ENCODE measurements at places on chromosomes 1 and 21.
A peak's percentile ranks its signal among the peaks of the same experiment; 100 is the strongest.

DNA sequence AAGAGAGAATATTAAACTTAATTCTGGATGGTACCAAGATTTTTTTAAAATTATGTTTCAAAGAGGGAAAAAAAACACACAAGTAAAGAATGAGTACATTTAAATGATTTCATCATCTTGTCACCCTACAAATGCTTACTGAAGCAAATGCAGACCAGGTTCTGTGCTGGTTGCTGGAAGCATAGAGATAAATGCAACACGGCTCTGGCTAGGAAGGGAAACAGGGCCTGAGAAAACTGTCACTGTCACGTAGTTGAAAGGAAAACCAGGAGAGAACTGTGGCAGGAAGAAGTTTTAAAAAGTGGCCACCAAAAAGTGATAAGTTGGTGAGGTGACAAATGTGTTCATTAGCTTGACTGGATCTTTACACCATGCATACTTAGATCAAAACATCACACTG lies 336.9 kb upstream of the NFIA start:
- DNase-seq, result no peak

DNA sequence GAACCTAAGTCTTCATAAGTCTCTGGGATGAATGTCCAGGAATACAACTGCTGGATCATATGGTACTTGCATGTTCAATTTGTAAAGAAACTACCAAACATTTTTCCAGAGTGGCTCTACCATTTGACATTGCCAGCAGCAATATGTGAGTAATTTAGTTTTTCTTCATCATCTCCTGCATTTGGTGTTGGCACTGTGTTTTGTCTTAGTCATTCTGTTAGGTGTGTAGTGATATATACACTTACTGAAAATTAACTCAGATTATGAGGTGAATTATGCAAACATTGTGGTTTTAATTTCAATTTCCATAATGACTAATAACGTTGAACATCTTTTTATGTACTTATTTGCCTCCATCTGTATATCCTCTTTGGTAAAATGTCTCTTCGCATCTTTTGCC lies 138.7 kb downstream of the LRRC40 start:
- DNase-seq, result no peak

GRCh38 chr1:238451781-238452310 lies 561.1 kb upstream of the ZP4 start:
- no peak for DNase-seq

GRCh38 chr1:173708787-173709186 lies 6.0 kb upstream of the KLHL20 start:
- no peak for DNase-seq

DNA sequence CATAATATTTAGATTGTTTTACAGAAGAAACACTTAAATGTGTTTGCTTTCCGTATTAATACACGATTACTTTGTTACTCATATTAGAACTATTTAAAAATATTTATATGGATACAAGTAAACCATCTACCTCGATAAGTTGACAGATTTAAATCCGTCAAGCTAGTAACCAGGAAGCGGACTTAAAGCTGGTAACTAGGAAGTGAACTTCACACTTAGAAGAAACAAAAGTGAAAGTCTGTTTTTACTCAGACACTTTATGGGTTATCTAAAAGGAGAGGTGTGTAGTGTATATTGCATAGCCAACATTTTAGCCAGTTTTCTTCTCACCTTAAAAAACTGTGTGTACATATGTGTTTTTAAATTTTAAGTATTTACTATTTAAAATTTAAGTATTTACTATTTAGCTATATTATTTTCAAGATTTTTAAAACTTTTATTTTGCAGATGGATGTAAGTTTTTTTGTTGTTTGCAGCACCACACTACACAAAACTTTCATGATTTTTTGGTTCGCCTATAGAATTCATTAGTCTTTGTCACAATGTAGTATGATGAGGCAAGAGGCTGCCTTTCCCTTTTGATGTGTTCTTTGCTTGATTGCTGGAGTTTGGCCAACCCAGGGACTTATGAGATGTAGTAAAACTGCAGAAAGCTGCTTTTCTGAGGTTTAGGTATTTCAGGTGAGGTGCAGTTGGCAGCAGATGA lies 2.7 kb downstream of the USP25 start:
- peak; percentile 11 for DNase-seq

- no peak for DNase-seq
Measured at GRCh38 chr1:246213036-246213435, 294.0 kb downstream of the SMYD3 start.

DNA sequence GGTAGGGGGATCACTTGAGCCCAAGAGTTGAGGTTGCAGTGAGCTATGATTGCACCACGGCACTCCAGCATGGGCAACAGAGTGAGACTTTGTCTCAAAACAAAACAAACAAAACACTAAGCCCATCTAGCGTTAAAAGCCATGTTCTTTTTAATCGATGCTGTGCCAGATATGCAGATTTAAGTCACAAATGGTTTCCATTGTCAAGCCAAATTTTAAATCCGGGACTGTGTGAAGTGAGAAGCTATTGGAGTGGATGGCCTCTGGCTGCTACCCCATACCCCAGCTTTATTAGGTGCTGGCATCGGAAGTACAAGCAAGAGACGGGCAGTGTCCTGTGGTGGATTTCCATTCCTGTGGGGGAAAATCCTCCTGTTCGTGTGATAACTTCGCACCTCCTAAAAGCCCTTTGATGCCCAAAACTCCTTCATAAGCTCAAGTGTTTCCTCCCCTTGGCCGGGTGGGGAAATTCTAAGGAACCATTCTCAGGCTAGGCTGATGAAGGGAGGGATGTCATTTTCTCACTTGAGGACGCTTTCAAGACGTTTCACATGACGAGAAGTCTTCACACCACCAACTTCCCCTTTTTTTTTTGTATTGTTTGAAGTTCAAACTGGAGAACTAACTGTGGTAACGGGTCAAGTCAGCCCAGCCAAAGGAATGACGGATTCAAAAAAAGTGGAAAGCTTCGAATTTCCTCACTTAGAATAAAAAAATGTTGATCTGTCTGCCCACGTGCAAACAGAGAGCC lies 140.8 kb downstream of the KAZN start:
- DNase-seq, result no peak

- no peak for DNase-seq
Measured at GRCh38 chr1:26996024-26996423, 2.5 kb downstream of the TRNP1 start.

DNA sequence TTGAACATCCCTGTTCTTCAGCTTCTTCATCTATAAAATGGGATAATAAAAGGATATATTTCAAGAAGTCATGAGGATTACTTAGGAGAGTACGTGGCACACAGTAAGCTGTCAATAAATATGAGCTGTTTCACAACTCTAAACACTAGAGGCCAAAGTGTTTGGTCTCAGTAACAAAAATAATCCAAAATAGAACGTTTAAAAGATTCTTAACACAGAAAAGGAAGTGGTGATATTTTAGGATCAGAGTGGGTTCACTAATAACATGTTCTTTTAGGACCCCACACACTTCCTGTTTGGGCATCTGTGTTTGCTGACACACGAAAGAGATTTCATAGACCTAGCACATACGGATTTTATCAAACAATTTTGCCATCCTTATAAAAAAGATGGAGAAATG lies 32.9 kb downstream of the TNFSF18 start:
- DNase-seq, result no peak

DNA sequence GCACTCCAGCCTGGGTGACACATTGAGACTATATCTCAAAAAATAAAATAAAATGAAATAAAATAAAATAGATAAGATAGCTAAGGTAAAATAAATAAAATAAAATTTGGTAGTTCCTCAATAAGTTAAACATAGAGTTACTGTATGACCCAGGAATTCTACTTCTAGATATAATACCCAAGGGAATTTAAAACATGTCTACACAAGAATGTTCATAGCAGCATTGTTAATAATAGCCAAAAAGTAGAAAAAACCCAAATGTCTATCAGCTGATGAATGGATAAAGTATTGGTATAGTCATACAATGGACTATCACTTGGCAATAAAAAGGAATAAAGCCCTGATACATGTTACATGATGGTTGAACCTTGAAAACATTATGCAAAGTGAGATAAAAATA lies 47.8 kb downstream of the CEP350 start:
- no peak for DNase-seq

DNA sequence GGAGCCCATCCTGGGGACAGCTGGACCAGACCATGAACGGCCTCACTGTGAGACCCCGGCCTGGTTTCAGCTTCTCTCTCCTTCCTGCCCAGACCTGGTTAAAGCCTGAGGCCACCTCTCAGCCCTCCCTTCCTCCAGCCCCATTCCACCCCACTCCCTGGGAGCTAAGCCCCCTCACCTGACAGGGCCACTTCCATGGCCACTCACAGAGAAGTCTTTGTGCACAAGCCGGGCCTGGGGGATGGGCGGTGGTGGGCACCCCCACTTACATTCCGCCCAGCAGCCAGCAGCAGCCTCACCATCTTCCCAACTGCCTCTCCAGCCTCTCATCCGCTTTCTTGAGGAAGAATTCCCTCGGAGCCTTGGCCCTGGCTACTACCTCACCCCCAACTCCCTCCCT lies 40.4 kb downstream of the RHBG start:
- DNase-seq, result no peak

- no peak for DNase-seq
Measured at GRCh38 chr1:36089393-36090121, 865 bp downstream of the ADPRS start.

DNA sequence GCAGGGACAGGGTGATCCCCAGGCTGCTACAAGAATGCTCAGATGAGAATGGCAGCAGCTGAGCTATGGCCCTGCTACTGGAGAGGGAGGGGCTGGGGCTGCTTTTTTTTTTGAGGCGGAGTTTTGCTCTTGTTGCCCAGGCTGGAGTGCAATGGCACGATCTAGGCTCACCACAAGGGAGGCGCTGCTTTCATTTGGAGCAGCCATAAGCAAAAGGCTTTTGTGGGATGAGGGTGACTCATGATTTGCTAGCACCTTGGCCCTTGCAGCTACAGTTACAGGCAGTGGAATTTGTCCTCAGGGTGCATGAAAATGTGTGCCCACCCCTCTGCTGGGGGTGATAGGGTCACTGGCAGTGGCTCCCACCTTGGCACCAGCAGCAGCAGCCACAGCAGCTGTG lies 32.4 kb upstream of the CYP4A22 start:
- DNase-seq, result no peak

GRCh38 chr1:4652631-4653327 lies 1.6 kb upstream of the AJAP1 start:
- no peak for DNase-seq

GRCh38 chr1:216186816-216187215 lies 236.4 kb downstream of the USH2A start:
- peak; percentile 7 for DNase-seq

DNA sequence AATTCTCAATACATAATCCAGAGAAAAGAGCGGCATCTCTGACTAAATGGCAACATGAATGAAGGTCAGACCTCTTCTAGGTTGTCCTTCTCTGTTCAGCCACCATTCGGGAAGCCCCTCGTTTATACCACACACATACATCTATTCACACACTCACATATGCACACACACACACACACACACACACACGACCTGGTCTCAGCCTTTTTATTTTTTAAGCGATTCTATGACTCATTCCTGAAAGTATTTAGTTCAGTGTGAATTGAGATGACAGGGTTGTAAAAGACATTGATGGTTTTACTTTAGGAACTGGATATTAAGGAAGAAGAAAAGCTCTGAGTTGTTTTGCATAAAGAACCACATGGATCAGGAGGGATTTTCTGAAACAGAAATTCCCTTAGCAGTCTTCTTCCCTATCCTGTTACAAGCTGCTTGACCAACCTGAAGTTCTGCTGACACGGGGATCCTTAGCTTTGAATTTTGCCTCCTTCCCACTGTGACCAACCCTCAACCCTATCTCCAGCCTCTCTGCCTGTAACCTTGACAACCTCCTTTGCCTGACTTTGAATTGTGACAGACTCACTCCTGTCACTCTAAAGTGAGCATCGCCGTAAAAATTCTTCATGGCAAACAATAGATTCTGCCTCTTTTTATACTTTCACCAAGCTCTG lies 383.1 kb upstream of the ESRRG start:
- DNase-seq, result no peak

DNA sequence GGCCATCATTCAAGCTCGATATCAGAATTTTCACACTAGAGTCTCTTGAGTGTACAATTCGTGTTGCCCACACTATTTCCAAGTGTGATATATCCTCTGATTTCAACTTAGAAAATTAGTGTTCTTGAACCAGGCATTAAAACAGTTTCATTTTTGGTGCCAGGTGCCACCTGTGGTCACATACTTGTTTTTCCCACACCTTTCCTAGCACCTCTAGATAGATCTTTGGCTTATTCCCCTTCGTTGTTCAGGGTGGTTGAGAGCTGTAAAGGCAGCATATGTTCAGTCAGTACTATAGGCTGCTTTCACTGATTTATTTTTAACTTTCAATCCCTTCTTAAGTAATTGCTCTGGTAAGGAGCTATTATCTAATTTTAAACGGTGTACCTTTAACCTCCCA lies 131.1 kb downstream of the NEK7 start:
- DNase-seq, result peak; percentile 5

- DNase-seq, result no peak
Measured at GRCh38 chr1:158422212-158422611, 3.8 kb downstream of the OR10K2 start.

GRCh38 chr1:217605390-217605789 lies 25.5 kb downstream of the GPATCH2 start:
- DNase-seq, result no peak

GRCh38 chr1:154154534-154155191 lies at the start of gene NUP210L:
TSS of gene NUP210L (minus strand) at chr1:154155073.
- no peak for DNase-seq

DNA sequence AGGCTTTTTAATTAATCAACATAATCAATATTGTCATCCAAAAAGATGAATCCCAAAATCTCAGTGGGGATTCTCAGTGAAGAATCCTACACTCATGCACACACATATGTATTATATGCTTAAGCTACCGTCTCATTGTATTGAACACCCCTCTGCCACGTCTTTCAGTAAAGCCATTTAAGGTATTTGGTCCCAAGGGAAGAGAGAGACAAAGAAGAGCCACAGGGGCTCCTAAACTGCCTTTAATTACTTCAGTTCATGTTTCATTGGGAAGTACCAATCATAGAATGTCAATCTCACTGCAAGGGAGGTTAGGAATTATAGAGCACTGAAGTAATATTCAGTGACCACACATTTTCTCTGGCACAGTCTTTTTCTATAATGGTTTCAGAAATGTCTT lies 388.6 kb upstream of the NEGR1 start:
- peak; percentile 59 for DNase-seq

DNA sequence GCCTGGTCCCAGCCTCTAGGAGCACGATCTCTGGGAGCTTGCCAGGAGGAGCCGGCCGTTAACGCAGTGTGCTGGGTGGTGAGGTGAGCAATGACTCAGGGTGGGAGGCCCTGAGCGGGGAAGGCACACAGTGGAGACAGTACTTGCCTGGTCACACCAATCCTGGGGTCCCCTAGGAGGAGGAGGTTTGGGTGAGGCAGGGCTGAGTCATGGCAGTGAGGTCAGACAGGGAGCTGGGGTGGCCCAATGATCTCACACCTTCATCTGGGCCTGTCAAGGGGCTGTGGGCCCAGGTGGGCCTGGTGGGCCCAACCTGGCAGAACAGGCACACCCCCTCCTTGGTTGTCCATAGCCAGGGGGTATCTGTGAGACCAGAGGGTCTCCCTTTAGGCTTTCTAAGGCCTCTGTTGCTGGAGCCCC lies 8.6 kb upstream of the EDN2 start:
- DNase-seq, result no peak

- DNase-seq, result no peak
Measured at GRCh38 chr1:233647073-233647472, 33.2 kb downstream of the KCNK1 start.

- DNase-seq, result no peak
Measured at GRCh38 chr21:45594721-45595489, 48.6 kb upstream of the PCBP3 start.

GRCh38 chr1:111818081-111818480 lies 62.4 kb downstream of the DDX20 start:
- DNase-seq, result no peak
